ENCODE measurements at places on chromosomes 11 and 22.

DNA sequence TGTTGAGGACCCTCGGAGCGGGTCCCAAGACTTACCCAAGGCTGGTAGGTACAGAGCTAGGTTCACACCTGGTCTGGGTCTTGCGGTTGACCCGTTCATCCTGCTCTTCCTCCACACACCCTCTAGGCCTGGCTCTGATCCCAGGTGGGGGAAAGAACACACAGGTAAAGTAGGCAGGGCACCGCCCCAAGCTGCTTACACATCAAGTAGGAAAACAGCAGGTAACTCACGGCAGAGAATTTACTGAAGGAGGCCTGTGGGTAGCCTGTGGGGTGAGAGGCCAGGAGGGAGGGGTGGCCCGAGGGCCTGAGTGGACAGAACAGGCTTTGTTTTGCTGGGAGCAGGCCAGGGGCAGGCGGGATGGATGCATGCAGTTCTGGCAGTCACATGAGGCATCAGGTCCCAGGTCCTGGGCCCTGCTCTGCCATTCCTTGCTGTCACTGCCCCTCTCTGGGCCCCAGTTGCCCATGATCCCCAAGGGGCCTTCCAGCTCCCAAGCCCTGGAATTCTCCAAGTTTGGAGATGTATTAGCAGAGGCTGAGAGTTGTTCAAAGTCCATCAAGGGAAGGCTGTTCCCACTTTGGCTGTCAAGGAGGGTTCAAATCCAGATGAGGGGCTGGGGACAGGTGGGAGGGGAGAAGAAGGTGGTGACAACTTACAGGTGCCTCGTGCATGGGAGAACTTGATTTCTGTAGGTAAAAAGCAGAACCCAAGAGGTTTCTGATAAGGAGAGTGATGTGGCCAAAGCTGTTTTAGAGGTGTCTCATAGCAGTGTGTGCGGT is 5.7 kb downstream of the TSKU start:
- no peak for DNase-seq

DNA sequence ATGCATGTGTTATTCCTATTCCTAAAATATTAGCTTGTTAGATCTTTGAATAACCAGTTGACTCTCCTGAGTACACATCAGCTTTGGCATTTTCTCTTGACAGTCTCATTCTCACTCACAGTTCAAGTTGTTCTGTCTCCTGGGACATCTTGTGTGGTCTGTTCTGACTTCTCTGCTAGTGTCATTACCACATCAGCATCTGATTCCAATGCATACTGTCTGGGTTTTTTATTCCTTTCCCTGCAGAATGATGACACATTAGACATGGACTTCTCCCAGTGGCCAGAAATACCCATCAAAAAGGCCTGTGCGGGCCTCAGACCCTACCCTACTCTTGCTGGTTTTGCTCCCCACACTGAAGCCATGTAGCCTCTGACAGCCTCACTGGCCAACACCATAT is 2.7 kb downstream of the ZNF74 start:
- DNase-seq: no peak

GRCh38 chr11:124897674-124898262 is at the start of gene ROBO4:
Gene ROBO4 (minus strand): TSS chr11:124897865. CDS start chr11:124897795, 70 bp downstream.
- peak; percentile 16 for DNase-seq

- no peak for DNase-seq
Observed at GRCh38 chr11:73590991-73591390, 6.9 kb downstream of the FAM168A start.

GRCh38 chr11:114163830-114164401 is 104.4 kb downstream of the ZBTB16 start:
- DNase-seq: peak; percentile 61

- peak; percentile 76 for DNase-seq
Observed at GRCh38 chr11:121112498-121113455, 11.7 kb downstream of the TECTA start.

DNA sequence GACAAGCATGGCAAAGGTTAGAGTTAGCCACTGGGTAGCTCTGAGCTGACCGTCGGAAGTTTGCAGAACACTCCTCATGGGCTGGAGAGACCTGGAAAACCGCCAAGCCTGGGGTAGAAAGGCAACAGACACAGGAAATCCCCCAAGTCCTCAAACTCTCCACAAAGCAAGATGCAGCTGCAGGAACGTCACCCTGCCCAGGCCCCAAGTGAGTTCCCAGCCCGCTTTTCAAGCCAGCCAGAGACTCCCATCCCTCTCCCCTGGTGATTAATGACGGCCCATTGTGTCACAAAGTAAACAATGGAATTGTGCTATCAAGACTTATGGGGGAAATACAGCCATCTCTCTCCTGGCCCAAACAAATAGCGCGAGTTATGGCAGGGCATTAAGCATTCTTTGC is 633.0 kb downstream of the TBC1D22A start:
- peak; percentile 37 for DNase-seq

DNA sequence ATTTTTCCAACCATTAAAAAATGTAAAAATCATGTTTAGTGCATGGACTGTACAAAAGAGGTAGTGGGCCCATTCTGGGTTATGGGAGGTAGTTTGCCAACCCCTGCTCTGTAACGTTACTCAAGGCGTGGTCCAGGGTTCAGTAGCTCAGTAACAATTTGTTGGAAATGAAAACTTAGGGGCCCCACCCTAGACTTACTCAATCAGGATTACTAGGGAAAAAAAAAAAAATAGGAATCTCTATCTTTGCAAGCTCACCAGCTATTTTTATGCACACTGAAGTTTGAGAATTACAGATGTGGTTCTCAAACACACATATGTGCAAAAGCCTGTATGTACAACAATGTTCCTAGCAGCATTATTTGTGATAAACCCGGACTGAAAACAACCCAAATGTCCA is 17.3 kb upstream of the LMO2 start:
- DNase-seq: no peak
